ENCODE measurements at places on chromosomes 2 and 18.
A peak's percentile ranks its signal among the peaks of the same experiment; 100 is the strongest.

DNA sequence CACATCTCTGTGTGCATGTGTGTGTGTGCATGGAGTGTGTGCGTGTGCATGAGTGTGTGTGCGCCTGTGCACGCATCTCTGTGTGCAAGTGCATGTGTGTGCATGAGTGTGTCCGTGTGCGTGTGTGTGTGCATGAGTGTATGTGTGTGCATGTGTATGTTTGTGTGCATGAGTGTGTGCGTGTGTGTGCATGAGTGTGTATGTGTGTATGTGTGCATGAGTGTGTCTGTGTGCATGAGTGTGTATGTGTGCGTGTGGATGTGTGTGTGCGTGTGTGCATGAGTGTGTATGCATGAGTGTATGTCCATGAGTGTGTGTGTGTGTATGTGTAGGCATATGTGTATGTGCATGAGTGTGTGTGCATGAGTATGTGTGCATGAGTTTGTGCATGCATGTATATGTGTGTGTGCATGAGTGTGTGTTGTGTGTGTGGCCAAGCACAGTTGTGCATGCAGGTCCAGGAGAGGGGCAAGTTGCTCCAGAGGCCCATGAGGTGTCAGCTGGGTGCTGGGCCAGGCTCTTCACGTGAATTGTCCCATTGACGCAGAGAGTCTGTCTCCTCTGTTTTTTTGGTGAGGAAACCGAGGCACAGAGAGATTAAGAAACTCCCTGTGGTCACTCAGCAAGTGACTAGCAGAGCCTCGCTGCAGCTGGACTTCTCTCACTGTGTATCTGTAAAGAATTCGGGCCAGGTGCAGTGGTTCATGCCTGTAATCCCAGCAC lies 75.5 kb downstream of the ASB1 start:
- no peak for DNase-seq

GRCh38 chr2:166361351-166362153 lies 14.2 kb downstream of the SCN9A start:
- no peak for DNase-seq

GRCh38 chr2:24076849-24077534 lies 866 bp upstream of the SF3B6 start:
- DNase-seq, result no peak

GRCh38 chr2:114127372-114127771 lies 237.5 kb downstream of the ACTR3 start:
- DNase-seq, result no peak

DNA sequence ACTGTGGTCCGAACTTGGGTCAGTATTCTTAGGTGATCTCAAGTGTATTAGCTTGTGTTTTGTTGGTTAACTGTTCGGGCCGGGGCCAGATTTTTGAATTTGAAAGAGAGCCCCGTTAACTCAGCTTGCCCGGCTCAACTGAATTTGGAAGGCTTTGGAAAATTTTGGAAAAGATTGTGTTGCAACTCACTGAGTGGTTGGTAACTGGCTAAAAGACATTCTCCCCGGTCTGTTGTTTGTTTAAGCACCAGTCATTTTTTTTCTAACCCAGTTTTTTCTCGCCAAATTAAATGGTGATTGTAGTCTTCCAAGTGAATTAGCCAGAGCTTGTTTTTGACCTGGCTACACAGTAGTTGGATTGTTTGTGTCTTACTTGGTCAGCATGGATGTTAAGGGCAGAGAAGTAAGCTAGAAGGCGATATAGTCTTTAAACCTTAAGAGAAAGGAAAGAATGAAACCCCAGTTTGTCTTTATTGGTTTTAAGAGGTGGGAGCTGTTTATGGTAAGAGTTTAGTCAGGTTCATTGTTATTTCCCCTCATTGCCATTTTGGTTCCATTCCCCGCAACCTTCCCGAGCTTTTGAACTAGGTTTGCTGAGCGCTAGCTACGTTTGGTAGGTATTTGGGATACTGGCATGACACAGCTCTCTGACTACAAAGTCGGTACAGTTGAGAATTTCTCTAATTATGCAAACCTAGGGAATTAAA lies 2.4 kb downstream of the MAP4K4 start:
- no peak for DNase-seq

- DNase-seq, result no peak
Observed at GRCh38 chr2:38218591-38218991, 142.6 kb upstream of the CYP1B1 start.

DNA sequence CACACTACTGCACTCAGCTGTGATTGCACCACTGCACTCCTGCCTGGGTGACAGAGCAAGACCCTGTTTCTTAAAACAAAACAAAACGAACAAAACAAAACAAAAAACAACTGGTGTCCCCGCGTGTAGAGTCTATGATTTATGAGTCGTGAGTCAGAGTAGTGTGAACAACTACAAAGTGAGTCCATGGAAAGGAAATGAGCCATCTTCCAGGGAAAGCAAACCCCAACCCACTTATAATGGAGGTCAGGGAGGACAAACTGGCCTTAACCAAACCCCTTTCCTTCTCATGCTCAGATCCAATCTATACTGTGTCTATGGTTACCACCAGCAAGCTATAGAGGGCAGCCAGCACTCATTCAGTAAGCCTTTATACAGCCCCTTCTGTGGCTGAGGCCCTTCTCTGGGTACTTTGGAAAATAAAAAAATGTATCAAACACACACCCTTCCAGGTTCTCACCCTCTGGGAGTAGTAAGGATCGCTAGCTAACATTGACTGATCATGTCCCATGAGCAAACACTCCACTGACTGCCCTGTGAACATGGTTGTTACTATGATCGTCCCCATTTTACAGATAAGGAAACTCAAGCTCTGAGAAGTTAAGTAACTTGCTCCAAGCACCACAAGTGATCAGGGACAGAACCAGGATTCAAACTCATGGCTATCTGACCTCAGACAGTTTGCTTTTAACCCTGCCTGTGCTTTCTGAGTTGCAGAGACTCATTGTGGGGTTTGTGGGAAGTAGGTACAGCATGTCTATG lies 24.7 kb upstream of the COLEC12 start:
- no peak for DNase-seq

- no peak for DNase-seq
Observed at GRCh38 chr2:40273734-40274182, 178.1 kb downstream of the SLC8A1 start.

- no peak for DNase-seq
Observed at GRCh38 chr18:23635283-23636070, 27.2 kb downstream of the ANKRD29 start.

DNA sequence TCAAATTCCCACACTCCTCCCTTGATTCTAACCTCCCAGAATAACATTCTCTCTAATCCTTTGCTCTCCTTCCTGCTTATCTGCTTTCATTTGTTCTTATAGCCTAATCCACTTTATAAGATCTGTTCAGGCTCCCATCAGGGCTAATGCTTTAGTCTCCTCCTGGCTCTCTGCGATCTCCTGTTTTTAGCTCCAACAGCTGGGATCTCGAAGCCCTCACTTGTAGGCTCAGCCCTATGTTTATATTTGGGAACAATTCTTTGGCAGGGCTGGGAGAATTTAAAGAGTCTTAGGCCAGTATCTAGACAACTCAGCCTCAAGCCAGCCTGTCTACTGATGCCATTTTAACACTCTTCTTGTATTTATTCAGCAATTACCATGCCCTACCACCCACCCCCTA lies 27.2 kb upstream of the RAPH1 start:
- DNase-seq, result no peak

DNA sequence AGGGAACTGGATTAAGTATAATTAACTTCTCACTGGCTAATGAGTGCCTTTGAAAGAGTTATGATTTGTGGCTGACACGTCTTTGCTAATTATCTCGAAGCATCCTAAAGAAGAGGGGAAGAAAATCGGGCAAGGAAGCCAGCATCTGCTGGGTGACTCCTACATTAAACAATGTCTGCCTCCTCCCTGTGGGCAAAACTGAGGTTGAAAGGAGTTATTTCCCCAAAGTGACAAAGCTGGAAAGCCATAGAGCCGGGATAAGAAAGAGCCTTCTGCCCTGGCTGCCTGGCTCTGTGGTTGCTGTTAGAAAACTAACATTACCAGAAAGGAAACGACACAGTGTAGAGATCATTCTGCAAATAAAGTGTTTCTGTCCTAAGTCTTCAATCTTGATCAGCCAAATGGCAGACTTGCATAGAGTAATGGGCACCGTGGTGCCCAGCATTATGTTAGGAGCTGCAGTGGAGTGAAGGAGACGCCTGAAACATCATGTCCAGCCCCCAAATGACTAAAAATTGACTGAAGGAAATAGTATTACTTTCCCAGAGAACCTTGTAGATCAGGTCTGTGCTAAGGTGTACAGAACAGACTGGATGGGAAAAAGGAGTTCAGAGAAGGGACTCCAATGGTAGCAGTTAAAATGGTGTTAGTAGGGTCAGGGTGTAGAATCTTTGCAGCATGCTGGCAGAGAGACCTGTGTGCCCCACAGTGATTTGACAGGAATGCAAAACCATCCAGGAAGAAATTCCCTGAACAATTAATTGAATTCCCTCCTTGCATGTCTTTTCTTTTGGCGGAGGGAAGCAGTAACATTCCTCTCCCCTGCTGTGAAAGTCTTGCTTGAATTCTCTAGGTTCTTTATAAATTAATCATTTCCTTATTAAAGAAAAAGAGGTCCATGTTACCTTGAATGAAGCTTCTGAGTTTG lies 44.4 kb downstream of the ALPK2 start:
- DNase-seq, result no peak

DNA sequence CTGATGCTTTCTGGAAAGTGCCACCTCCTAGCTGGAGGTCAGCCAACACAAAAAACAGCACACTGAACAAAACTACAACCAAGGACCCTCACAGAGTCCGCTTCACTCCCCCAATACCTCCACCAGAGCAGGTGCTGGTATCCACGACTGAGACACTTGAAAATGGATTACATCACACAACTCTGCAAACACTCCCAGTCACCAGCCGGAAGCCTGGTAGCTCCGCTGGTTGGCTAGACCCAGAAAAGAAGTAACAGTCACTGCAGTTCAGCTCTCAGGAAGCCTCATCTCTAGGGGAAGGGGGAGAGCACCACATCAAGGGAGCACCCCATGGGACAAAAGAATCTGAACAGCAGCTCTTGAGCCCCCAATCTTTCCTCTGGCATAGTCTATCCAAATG lies 175.4 kb downstream of the LCLAT1 start:
- DNase-seq, result no peak

DNA sequence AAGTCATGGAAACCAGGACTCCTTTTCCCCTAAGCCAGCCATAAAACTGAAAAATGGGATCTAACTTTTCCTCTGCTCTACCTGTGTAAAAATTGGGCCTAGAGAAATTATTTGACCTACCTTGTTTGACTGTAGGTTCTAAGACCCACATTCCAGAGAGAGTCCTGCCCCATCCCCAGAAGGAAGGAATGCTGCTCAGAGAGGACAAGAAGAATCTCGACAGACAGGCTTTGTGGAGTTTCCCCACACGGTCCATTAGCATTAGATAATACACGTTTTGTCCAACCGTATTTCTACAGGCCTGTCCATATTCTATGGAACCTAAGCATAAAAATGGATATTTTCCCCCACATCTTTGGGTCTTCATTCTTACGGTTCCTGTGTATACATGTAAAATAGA lies 403.3 kb downstream of the METTL4 start:
- DNase-seq, result no peak

GRCh38 chr2:45729753-45730512 lies 78.5 kb downstream of the PRKCE start:
- DNase-seq, result peak; percentile 88

GRCh38 chr2:69087912-69088240 lies 74.9 kb downstream of the ANTXR1 start:
- no peak for DNase-seq

DNA sequence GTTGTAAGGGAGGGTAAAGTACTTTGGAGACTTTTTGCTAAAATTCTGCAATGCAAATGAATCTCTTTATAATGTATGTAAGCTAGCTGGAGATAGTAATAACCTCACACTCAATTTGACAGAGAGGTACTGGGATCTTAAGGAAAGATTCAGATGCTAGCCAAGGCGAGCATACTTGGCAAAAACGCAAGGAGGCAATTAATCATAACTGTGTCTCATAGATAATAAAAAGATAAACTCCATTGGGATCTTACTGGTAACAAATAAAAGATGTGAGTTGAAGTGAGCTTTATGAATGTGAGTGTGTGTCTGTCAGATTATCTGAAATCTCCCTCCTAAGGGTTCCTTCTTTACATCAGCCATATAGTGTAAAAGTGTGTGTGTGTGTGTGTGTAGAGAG lies 533.0 kb downstream of the TMX3 start:
- DNase-seq, result no peak

GRCh38 chr18:48229552-48229981 lies 179.6 kb downstream of the ZBTB7C start:
- DNase-seq, result no peak

- DNase-seq, result no peak
Observed at GRCh38 chr2:233817995-233818638, 36.2 kb downstream of the HJURP start.
